ENCODE measurements at places on chromosomes 11 and 22.

GRCh38 chr22:45424241-45424731, 10.8 kb downstream of the RIBC2 start:
- no peak for DNase-seq

DNA sequence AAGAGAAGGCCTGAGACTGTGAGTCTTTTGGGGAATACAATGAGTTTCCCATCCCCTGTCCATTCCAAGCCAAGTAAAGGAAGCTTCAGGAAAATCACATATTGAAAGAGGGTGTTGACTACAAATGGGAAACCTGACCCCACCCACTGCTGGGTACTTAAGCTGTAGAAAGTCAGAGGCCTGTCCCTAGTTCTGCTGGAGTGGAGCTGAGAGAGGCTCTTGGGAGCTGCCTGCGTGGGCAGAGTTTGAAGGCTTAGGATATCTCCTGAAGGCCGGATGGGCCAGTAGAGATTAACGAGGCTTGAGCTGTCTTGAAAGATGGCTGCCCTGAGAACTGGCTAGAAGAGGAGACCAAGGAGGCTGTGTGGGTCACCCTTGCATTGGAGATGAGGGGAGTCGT, 176.2 kb upstream of the NECTIN1 start:
- no peak for DNase-seq

- DNase-seq, result no peak
Measured at GRCh38 chr22:23270212-23270733, 90.0 kb downstream of the BCR start.

DNA sequence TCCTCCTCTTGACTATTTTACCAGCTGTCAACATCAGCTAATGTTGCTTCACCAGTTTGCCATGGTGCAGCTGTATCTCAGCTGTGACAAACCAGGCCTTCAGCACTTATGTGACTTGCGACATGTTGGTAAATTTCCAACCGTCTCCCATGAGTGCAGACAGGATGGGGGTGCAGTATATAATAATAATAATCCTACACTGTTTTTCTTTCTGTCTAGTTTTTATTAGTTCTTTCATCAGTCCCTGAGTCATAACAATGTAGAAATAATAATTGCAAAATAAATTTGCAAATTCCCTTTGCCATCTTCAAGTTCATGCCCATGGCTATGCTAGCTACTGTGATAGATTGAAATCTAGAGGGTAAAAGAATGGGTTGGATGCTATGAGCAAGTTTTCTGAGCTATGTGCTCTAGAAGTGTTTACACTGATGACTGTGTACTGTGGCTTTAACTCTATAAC, 4.9 kb downstream of the MMP13 start:
- no peak for DNase-seq

DNA sequence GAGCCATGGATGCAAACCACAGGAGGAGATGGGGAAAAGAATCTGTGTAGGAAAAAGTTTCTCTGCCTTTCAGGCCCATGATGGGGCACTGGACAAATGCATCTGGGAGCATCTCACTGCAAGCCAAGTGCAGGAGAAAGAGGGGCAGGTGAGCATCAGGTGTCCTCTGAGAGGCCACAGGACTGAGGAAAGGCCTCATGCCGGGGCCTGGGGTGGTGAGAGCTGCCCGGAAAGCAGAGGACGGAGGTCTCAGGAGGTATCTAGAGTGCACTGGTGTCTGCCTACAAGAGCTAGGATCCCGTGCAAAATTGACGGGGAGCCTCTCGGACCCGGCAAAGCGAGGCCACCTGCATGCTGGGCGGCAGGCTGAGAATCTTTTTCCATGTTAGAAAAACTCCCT, 73.9 kb downstream of the CTTN start:
- no peak for DNase-seq

GRCh38 chr22:27028093-27028492, 370.7 kb downstream of the MIAT start:
- DNase-seq, result no peak

- DNase-seq, result no peak
Measured at GRCh38 chr22:46545086-46545792, 7.8 kb upstream of the CELSR1 start.

All from stimulated activated CD4-positive, alpha-beta T cell treated with anti-CD3 and anti-CD28 coated beads, TNF-alpha, amount 100 ng/mL, for 24 hours (primary cell).